Activated naive CD4-positive, alpha-beta T cell (primary cell): ENCODE measurements at places on chromosomes 4 and X.

DNA sequence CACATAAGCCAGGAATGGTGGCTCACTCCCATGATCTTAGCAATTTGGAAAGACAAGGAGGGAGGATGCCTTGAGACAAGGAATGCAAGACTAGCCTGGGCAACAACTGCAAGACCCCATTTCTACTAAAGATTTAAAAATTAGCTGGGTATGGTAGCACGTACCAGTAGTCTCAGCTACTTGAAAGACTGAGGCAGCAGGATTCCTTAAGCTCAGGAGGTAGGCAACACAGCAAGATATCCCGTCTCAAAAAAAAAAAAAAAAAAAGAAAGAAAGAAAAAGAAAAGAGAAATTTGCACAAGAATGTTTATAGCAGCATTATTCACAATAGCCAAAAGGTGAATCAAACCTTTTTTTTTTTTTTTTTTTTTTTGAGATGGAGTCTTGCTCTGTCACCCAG, 29.7 kb downstream of the PDS5A start:
- DNase-seq, result no peak

GRCh38 chr4:40713798-40714197, 36.0 kb upstream of the NSUN7 start:
- no peak for DNase-seq

DNA sequence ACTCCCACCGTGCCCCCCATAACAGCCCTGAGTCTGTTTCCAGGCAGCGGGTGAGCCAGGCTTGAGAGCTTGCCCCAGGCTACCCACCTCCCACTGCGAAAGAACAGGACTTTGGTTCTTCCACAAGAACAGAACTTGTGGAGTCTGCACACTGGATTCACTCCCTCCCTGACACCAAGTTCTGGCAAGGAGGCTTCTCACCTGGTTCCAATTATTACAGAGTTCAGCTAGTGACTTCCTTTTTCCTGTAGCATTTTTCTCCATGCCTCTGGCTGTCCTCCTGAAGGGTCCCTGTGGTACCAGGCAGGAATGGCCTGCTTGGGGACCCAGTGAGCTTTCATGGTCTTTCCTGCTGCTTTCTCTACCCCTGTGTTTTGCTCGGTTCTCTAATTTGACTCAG, 208.6 kb upstream of the SFRP2 start:
- no peak for DNase-seq

DNA sequence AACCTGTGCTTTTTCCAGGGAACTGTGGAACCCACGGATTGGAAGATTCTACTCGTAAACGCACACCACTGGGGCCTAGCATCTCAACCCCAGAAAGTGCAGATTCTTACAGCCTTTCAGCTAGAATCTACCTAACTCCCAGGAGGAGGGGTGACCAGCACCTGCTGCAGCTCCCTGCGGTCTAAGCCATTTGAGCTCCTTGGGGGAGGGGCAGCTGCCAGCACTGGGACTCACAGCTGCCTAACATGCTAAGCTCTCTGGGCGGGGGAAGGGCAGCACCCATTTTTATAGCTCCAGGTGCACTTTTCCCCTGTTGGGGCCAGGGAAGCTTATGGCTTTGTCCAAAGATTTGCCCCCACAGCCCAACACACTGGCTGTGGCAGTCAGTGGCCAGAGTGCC, 595.7 kb upstream of the EPHA5 start:
- DNase-seq, result no peak

GRCh38 chr4:165774326-165774725, 98.7 kb upstream of the TLL1 start:
- no peak for DNase-seq

DNA sequence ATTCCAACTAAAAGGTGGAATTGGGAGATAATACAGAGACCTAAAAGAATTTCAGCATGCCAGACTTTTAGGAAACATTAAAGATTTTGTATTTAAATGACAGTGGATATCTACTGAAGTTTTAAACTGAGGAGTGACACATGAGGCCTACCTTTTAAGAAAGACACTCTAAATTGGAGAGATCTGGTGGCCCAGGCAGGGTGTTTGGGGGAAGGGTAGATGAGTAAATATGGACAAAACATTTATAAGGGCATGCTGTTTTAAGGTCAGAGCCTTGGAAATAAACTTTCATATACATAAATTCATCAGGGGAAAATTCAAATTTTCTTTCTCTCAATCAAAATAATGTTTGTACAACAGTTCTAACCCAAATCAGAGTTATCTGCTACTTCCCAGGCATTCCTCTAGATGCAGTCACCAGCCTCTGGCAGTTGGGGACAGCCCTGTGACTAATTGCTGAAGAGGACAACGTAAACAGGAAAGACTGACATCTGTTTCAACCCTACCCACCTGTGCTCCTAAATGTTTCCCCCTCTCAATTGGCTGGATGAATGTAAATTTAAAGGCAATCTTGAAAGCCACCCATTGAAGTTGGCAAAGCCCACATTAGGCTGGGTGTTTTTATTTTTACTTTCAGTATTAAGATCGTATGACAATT, 1646.9 kb upstream of the ADGRL3 start:
- no peak for DNase-seq

- no peak for DNase-seq
Measured at GRCh38 chr4:153755186-153755585, 4.6 kb downstream of the RNF175 start.

GRCh38 chr4:7645158-7645557, 210.4 kb upstream of the PSAPL1 start:
- no peak for DNase-seq

DNA sequence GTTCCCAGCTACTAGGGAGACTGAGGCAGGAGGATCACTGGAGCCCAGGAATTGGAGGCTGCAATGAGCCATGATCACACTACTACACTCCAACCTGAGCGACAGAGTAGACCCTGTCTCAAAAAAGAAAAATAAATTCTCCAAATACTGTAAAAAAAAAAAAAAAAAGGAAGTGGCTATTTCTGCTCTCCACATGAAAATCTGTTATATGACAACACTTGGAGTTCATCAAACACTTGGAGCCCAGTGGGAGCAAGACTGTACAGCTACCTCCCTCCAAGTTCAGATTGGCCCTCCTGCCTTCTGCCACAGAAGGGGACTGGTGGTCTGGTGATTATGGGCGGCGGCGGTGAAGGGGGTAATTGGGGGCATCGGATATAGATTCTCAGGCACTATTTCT, 9.0 kb upstream of the CLDN34 start:
- no peak for DNase-seq

DNA sequence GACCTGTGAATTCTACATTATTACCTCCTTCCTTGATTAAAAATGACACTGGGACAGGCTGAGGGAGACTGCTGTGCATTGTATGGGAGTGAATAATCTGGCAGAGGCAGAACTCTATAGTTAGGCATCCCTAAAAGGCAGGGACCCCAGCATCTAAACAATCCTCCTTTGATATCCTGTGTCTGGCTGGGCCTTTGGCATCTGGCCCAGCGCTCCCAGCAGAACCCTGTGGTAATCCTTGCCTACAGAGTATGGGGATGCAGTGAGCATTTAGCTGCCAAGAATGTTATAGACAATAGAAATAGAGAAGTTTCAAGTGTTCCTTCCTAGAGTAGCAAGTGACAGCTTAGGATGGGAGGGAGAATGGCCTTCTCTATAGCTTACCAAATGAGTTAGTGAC, 38.5 kb downstream of the ZCCHC12 start:
- no peak for DNase-seq

DNA sequence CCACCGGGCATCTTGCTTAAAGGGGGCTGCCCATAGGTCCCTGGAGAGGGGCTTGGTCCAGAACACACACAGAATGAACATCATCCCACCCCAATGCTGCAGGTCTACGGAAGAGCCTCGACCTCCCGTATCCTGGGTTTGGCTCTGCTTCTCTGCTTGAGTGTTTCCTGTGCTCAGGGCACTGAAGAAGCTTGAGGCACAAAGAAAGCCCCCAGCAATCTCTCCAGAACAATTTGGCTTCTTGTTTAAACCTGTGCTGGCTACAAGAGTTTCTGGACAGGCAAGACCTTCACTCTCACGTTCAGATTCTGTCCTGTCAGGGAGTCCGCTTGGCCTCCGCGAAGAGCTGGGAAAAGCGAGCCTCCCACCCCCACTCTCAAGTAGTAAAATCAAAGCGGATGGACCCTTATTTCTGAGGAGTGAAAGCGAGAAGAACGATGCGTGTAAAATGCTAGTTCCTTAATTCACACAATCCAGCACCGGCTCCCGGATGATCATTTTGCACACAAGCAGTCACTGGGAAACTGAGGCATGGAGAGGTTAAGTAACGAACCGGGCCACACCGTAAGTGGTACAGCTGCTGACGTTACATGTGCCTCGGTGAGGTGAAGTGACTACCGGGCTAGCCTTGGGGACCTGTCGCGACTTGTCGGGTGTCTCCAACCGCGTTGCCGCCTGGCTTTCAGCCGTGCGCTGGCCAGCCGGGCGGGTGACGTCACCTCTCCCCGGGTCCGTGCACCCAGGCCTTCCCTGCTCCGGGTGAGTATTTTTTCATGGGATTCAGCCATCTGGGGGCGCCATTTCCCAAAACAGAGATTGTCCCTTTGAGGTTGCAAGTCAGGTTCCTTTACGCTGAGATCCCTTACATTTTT, 3.1 kb upstream of the SFRP2 start:
- no peak for DNase-seq

DNA sequence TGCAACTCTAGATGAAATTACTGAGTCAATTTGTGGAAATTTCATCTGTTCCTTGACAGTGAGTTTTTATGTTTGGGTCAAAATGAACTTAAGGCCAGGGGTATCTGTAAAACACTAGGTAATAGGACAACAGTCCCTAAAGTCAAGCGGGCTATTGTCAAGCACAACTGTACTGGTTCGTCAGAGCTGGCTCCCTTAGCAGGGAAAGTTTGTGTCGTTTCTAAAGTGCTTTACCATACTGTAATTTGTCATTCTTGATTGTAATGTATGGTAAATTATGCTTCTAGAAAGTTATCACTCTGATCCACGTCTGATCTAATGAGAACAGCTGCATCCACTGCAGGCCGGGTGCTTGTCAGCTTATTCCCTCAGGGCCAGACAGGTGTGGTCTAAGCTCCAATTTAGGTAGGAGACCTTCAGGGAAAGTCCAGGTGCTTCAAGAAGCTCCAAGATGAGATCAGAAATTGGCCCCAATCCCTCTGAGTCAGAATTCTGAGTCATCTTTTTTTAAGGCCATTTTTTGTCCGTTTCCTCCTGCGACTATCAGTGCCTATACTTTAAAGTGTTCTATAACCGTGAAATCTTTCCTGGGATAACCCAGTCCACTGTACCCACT, 92.2 kb downstream of the PALLD start:
- DNase-seq, result no peak

- DNase-seq, result no peak
Measured at GRCh38 chr4:15414551-15415091, 13.2 kb upstream of the C1QTNF7 start.

DNA sequence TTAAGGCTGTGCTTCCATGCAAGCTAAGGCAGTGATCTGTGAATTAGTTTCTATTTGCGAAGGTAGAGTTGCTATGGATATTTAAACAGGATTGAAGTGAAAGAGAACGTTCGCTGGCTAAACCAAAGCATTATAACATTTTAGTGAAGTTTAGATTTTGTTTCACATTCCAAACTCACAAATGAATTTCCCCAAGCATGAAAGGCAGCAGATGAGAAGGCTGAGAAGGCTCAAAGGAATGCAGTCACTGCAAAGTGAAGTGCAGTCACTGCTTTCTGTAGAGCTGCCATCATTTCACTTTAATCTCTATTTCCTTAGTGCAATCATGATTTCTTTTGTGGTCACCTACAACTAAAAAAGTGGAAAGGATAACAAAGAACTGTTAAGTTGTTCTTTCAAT, 334.7 kb upstream of the NR3C2 start:
- DNase-seq, result no peak

DNA sequence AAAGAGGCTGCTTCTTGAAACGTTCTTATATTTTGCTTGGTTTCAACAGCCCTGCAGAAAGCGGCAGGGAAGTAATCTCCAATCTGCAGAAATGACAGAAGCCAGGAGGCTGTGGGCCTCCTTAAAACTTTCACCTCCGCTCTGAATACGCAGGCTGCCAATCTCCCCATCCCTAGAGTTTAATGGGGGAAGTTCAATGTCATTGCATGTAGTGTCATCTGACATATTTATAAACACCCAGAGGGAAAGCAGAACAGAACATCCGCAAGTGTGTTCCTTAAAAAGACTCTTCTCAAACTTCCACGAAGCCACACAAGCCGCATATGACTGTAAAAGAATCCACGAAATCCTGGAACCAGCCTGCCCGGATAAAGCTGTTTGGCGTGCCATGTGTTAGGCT, 148.8 kb upstream of the TBL1X start:
- DNase-seq, result no peak

DNA sequence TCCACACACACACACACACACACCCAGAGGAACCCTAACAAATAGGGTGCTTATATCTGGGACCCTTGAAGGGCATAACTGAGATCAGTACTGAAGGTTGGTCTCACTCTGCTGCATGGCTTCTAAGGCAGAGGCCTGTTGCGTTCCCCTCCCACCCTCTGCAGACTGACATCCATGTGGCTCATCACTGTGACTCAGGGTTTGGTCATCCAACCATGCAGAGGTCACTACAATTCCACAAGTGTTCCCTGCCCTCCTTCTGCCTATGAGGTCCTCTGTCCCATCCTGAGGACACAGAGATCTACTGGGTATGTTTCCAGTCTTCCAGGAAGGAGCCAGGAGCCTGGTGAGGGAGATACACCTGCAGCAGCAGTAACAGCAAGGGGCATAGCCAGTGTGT, 55.8 kb downstream of the XAGE2 start:
- no peak for DNase-seq

- DNase-seq, result no peak
Measured at GRCh38 chr4:132956962-132957361, 192.1 kb upstream of the PCDH10 start.

DNA sequence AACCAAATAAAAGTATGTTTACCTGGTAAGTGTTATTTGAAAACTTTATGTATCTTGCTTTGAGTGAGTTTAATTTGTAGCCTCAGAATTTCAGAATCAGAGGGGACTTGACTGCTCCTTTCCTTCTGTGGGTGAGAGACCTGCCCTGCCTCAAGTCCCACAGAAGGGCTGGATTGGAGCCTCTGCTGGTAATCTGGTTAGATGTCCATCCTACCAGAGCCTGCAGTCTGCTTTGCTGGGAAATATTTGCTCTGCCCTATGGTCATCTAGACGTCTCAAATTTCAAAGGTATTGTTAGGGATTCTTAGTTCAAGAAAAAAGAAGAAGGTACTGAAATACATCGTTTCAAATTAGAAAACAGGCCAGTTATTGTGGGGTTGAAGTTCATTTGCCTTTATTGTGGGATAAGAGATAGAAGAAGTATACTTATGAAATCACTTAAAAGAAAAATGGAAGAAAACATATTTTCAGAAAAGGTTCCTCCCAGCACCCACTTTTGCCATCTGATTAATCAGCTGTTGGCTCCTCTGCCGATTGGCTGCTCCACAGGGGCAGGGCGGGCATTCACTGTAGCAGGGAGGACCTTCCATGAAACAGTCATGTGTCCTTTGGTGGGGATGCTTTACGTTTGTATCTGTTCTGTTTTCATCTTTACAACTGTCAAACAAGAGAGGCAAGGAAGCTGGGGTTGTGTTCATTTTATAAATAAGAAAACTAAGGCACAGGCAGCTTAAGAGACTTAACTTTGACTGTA, 73.3 kb upstream of the TLR2 start:
- DNase-seq, result no peak

- DNase-seq, result no peak
Measured at GRCh38 chr4:180394312-180394711, 1848.9 kb upstream of the TENM3 start.

- no peak for DNase-seq
Measured at GRCh38 chr4:139241086-139241783, 38.8 kb downstream of the MGARP start.
